Right atrium auricular region (tissue), 2 donors: ENCODE measurements at places on chromosomes 2 and 18. TPM values are rescaled to one million over a fixed set of nuclear protein-coding genes. Genes with fewer than 3 reads are reported as not detected.

DNA sequence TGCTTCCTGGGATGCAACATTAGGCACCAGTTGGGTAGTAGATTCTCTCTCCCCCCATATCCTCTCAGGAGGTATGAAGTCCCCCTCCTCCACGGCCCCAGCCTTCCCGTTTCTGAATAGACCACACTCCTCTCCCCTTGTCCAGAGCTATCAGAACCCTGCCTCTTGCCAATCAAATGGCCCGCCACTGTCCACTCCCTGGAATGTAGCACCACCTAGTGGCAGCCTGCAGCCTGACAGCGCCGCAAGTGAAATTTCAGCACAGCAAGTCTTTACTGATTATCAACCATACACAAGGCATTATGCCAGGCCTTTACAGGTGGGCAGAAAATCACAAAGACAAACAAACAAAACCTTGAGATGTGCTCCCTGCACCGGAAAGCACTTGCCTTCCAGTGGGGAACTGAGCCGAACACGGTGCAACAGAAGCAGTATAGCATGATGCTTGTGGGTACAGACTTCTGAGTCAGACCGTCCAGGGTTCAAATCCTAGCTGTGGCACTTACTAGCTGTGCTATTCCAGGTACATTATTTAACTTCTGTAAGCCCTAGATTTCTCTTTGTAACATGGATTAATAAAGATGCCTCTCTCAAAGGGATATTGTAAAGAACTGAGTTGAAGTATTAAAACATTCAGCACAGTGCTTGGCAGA lies 174.0 kb downstream of the SMAD2 start:
- no peaks in the 10 kb centered on the region for H3K4me1 ChIP-seq
- H3K4me3 ChIP-seq: no peak overlapping the region
- peak; percentile 60 for DNase-seq
- no peaks in the 10 kb centered on the region for H3K27me3 ChIP-seq
- no peaks in the 10 kb centered on the region for H3K36me3 ChIP-seq

The CDCA7 gene
- not detected for total RNA-seq

The SGO2 gene
- total RNA-seq: 2.5 TPM

The RNF144A gene
- total RNA-seq: 12.6 TPM

DNA sequence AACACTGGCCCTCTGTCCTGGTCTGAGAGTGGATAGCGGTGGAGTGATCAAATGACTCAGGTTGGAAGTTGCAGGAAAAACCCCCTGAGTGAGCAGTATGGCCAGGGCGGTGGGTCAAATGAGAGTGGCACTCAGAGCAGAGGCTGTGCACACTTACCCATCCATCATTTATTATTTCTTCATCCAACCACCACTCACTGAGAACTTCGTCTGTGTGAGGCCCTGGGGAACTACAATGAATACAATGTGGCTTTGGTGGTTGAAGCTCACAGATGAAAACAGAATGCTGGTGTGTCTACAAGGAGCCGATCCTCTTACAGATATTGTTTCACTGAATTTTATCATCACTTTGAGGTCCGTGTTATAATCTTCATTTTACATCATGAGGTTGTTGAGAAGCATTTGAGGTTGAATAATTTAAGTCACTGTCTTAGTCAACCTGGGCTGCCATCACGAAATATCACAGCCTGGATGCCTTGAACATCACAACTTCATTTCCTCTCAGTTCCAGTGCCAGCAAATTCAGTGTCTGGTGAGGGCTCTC lies 73.4 kb upstream of the ID2 start:
- no peaks in the 10 kb centered on the region for H3K27me3 ChIP-seq
- H3K4me3 ChIP-seq: no peak overlapping the region
- no peaks in the 10 kb centered on the region for H3K36me3 ChIP-seq

GRCh38 chr2:76159042-76159648 lies 448.4 kb upstream of the GCFC2 start:
- H3K27ac ChIP-seq: no peak overlapping the region
- H3K4me3 ChIP-seq: no peak overlapping the region
- no peaks in the 10 kb centered on the region for H3K4me1 ChIP-seq
- H3K36me3 ChIP-seq: no peaks in the 10 kb centered on the region
- DNase-seq: no peak

The SCN3A gene
- total RNA-seq: 1.0 TPM

DNA sequence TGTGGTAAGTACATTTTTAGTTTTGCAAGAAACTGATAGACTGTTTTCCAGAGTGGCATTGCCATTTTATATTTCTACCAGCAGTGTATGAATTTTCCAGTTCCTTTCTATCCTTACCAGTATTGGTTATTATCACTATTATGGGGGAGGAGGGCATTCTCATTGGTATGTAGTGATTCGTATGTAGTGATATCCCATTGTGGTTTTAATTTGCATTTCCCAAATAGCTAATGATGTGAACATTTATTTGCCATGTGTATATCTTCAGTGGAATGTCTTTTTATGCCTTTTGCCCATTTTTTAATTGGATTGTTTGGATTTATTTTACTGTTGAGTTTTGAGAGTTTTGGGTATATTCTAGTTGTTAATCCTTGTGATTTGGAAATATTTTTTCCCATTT lies 16.9 kb downstream of the EIF5B start:
- no peak overlapping the region for H3K4me3 ChIP-seq
- H3K36me3 ChIP-seq: no peaks in the 10 kb centered on the region
- H3K4me1 ChIP-seq: no peaks in the 10 kb centered on the region
- no peak for DNase-seq
- no peak overlapping the region for H3K27ac ChIP-seq

The SCN7A gene
- 30.6 TPM for total RNA-seq

GRCh38 chr2:174777347-174778084 lies 13.2 kb upstream of the CHRNA1 start:
- peaks cover 14% of the 10 kb centered on the region for H3K4me1 ChIP-seq
- H3K27ac ChIP-seq: no peak overlapping the region
- H3K36me3 ChIP-seq: no peaks in the 10 kb centered on the region
- H3K4me3 ChIP-seq: no peak overlapping the region
- no peaks in the 10 kb centered on the region for H3K27me3 ChIP-seq
- DNase-seq: no peak

DNA sequence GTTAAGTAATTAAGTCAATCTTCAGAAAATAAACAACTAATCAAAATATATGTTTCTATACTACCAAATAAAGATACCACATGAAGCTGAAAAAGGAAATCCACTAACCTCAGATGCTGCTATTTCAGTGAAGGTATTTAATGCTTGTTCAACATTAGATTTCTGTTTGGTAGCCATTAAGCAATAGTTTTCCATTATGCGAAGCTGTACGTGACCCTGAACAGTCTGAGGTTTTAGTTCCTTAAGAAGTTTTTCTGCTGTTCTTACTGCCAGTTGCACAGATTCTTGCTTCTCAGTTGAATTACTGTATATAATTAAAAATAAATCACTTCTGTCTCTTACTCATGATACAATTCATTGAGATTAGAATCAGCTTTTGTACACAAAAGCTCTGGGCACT lies 65.4 kb downstream of the TTC21B start:
- no peaks in the 10 kb centered on the region for H3K4me1 ChIP-seq
- H3K36me3 ChIP-seq: peaks cover 28% of the 10 kb centered on the region

DNA sequence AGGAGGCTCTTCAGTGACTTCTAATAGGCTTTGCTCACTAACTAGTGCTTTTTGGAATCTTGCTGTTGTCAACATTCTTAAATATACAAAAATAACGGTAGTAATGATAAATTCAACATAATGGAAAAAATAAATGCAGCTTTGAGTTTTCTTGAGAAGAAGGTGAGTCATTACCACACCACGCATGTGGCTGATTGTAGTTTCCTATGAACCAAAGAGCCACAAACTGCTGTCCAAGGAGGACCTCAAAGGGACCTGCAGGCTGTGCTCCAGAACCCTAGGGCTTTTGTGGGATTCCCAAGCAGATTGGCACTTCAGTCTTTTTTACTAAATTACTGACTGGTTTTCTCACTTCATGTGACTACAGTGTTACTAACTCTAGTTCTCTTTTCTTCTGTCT lies 66.7 kb downstream of the TPGS2 start:
- no peak overlapping the region for H3K4me3 ChIP-seq
- no peaks in the 10 kb centered on the region for H3K36me3 ChIP-seq
- no peaks in the 10 kb centered on the region for H3K27me3 ChIP-seq
- H3K27ac ChIP-seq: no peak overlapping the region

The RND3 gene
- total RNA-seq: 9.6 TPM

GRCh38 chr2:110157153-110157793 lies 41.7 kb upstream of the MALL start:
- H3K27ac ChIP-seq: no peak overlapping the region
- H3K4me3 ChIP-seq: no peak overlapping the region
- H3K27me3 ChIP-seq: no peaks in the 10 kb centered on the region

GRCh38 chr2:170823088-170823897 lies 6.6 kb downstream of the GAD1 start:
- H3K4me3 ChIP-seq: peak overlapping the region; percentile 48
- no peaks in the 10 kb centered on the region for H3K4me1 ChIP-seq
- H3K27me3 ChIP-seq: peaks cover 37% of the 10 kb centered on the region
- no peak for DNase-seq
- H3K27ac ChIP-seq: no peak overlapping the region
- no peaks in the 10 kb centered on the region for H3K36me3 ChIP-seq

GRCh38 chr2:31012406-31012805 lies 125.8 kb downstream of the GALNT14 start:
- H3K27me3 ChIP-seq: no peaks in the 10 kb centered on the region
- H3K36me3 ChIP-seq: no peaks in the 10 kb centered on the region
- H3K4me3 ChIP-seq: no peak overlapping the region
- no peaks in the 10 kb centered on the region for H3K4me1 ChIP-seq
- no peak overlapping the region for H3K27ac ChIP-seq
- no peak for DNase-seq

DNA sequence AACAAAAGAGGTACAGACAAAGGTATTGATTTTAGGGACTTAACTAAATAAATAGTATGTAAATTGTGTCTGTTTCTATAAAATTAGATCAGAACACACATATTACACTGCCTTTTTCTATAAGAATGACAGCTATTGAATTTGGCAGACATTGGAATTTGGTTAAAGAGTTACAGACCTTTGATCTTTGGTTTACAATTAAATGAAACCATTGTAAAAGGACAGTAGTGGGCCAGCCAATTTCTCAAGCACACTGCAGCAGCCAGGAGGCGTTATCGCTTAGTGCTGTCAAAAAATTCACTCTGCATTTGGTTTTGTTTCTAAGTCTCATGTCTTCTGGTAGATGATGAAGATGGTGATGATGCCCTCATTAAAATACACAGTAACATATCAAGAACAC lies 175.9 kb downstream of the NR4A2 start:
- H3K36me3 ChIP-seq: no peaks in the 10 kb centered on the region
- H3K4me1 ChIP-seq: no peaks in the 10 kb centered on the region
- H3K4me3 ChIP-seq: no peak overlapping the region
- H3K27me3 ChIP-seq: no peaks in the 10 kb centered on the region

DNA sequence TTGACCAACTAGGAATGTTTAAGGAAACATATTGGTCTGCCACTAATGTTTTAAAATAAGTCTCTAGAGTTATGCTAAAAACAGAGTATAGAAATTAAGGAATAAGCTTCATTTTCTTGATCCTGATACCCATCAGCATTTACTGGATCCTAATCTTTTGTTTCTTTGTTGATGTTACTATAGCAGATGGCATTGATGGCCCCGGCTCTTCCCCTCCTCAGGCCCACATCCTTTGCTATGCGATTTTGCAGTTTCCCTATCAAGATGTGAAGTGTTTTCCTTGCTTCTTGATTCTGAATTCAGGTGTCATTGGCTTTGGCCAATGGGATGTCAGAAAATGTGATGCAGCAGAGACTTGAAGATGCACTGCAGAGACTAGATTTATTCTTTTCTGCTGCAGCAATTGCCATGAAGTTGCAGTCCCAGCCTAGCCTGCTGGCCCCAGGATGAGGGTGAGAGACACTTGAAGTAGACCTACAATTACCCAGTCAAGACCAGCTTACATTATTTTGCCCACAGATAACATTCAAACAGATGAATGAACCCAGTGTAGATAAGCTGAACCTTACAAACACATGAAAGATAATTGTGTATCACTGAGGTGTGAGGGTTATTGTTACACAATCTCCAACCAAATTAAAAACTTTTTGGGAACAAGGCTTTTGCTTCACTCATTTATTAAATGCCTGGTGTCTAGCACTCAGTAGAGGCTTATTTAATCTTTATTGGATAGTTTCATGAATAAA lies 115.2 kb upstream of the ITGA4 start:
- H3K36me3 ChIP-seq: no peaks in the 10 kb centered on the region
- H3K27me3 ChIP-seq: no peaks in the 10 kb centered on the region
- no peak for DNase-seq

The ECEL1 gene
- not detected for total RNA-seq

The NCK2 gene
- 31.7 TPM for total RNA-seq

GRCh38 chr18:59416818-59417217 lies 57.8 kb upstream of the LMAN1 start:
- no peak overlapping the region for H3K27ac ChIP-seq
- H3K4me3 ChIP-seq: no peak overlapping the region
- H3K4me1 ChIP-seq: no peaks in the 10 kb centered on the region
- DNase-seq: no peak
- no peaks in the 10 kb centered on the region for H3K36me3 ChIP-seq

The CPO gene
- not detected for total RNA-seq

GRCh38 chr2:18503376-18504228 lies 56.9 kb downstream of the RDH14 start:
- no peaks in the 10 kb centered on the region for H3K4me1 ChIP-seq
- H3K36me3 ChIP-seq: no peaks in the 10 kb centered on the region
- H3K4me3 ChIP-seq: no peak overlapping the region

The VPS54 gene
- total RNA-seq: 12.5 TPM

GRCh38 chr2:241994556-241995213 lies 125.2 kb downstream of the RTP5 start:
- H3K36me3 ChIP-seq: no peaks in the 10 kb centered on the region
- no peaks in the 10 kb centered on the region for H3K4me1 ChIP-seq
- no peak for DNase-seq

The ANKRD29 gene
- 2.2 TPM for total RNA-seq

The CEP68 gene
- total RNA-seq: 12.5 TPM

- no peaks in the 10 kb centered on the region for H3K4me1 ChIP-seq
- no peak overlapping the region for H3K27ac ChIP-seq
- H3K27me3 ChIP-seq: no peaks in the 10 kb centered on the region
- H3K4me3 ChIP-seq: no peak overlapping the region
- DNase-seq: no peak
These were observed 78.6 kb downstream of the BARD1 start for GRCh38 chr2:214730800-214731407.

DNA sequence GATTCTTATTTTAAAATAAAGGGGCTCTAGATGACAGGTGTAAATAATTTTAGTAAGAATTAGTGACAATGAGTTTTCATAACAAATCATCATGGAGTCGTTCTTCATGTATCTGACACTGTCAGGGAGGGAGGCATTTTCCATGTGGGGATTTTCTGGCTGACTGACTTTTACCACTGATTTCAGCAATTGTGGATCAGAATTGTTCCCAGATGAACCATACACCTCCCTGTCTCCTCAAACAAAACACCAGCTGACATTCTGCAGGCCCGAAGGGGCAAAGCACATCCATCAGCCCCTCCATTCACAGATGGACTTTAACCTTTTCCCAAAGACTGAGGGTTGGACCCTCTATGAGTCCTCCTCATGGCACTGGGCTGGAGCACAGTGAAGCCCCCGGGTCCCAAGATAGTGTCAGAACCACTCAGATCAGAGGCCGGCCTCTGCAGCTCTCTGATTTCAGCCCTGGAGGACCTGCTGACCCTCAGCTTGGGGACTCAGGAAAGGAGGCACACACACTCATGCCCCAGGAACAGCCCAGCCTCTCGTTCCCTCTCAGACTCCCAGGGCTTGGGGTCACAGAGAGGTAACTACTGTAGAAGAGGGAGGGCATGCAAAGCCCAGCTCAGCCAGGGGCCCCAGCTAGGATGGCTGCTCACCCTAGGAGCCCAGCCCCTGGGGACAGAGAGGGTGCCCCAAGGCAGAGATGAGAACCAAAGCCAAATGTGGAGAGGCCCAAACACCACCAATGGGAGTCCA lies 43.2 kb upstream of the LOXHD1 start:
- no peak overlapping the region for H3K4me3 ChIP-seq
- H3K27ac ChIP-seq: no peak overlapping the region
- DNase-seq: no peak
- H3K4me1 ChIP-seq: no peaks in the 10 kb centered on the region
